ENCODE measurements at places on chromosomes 6 and 20.

DNA sequence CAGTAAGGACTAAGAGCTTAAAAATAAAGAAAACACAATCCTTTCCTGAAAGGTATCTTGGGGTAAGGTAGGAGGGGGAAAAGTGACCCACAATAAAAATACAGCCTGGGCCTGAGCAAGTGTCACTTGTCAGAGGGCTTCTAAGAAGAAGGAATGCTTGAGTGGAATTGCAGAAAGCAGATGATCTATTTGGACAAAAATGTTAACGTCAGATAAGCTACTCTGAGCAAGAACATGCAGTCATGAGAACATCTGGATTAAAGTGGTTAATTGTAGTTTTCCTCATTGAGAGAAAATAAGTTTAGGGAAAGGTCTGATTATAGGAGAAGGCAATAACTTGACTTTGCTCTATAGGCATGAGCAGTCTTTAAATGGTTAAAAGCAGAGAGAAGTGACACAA is 581.9 kb downstream of the HTR1B start:
- ATAC-seq, result no peak

GRCh38 chr20:51457533-51457932 is 85.0 kb downstream of the NFATC2 start:
- ATAC-seq, result no peak

DNA sequence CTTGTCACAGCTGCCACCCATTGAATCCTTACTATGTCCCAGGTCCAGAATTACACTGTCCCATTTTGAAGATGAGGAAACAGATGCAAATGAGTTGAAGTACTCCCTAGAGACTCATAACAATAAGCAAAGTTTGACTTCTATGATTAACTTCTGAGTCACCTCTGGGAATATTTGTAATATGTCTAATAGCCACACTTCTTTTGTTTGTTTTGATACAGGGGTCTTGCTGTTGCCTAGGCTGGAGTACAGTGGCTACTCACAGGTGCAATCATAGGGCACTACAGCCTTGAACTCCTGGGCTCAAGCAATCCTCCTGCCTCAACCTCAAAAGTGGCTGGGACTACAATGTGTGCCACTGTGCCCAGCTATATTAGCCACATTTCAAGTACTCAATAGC is 11.4 kb upstream of the SOX12 start:
- ATAC-seq, result no peak

GRCh38 chr20:51183451-51183850 is 160.5 kb upstream of the KCNG1 start:
- no peak for ATAC-seq

GRCh38 chr6:137728386-137729349 is 138.4 kb upstream of the TNFAIP3 start:
- ATAC-seq, result no peak

DNA sequence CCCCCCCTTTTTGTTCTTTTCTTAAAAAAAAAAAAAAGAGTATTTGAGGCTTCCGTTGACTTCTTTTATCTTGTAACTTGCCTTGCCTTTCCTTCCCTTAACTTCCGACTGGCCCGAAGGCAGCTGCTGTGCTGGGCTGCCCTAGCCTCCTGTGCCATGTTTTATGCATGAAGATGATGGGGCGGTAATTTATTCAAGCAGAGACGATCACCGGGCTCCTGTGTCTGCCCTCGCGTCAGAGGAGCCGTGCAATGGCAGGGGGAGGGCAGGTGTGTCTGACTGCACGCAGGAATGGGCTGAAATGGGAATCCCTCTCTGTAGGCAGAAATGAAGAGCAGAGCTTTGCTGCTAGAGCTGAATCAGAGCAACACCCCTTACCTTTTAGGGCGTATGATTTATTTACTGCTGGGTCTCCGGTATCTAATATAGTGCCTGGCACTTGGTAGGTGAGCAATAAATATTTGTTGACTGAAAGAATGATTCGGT is 106.3 kb upstream of the RIPOR2 start:
- ATAC-seq, result peak; percentile 81

DNA sequence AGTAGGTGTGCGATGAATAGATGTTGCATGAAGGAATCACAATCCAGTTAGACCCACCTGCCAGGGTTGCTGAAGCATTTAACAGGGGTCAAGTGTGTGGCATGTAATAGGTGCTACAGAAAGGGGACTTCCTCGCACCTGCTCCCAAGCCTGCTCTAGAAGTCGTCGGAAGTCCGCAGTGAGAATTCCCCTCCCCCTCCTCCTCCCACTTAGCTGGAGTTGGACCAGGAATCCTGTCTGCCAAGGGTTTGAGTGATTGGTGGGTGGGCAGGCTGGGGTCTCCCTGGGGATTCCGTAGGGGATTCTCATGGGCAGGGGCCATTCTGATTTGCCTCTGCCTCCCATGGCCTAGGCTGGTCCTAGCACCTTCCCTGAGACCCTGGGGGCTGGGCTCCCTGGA is 10.3 kb downstream of the SCRT2 start:
- ATAC-seq, result no peak

GRCh38 chr6:149840345-149841075 is 23.6 kb downstream of the LRP11 start:
- no peak for ATAC-seq

DNA sequence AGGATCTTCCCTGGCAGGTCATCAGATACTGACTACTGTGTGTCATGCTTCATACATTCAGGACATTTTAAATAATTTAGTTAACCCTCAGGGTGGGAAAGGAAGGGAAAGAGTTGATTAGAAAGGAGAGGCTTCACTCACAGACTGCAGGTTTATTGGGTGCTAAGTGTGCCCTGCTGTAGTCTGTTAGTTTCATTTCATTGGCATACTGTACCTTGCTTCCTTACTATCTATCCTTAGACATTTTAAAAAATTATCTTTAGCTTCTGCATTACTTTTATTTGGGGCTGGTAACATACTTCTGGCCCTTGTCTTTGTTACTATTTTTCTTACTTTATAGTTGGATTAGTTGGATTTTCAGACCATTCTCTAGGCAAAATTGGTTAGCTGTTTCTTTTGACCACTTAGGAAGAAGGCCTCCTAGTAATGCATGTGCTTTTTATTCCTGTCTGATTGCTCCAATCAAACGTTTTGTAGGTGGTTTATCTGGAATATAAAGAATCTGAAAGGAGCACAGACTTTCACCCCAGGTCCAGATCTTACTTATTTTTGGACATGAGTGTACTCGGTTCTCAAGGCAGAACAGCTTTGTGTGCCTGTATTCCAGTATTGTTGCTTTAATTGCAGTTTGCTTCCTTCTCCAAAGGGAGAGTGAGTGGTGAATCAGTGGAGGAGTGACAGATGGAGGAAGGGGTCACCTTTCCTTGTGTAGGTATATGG is 82.7 kb upstream of the PRDM1 start:
- ATAC-seq, result no peak
